CD4-positive, alpha-beta T cell (primary cell): ENCODE measurements at places on chromosomes 5 and 9.
A peak's percentile ranks its signal among the peaks of the same experiment; 100 is the strongest.

DNA sequence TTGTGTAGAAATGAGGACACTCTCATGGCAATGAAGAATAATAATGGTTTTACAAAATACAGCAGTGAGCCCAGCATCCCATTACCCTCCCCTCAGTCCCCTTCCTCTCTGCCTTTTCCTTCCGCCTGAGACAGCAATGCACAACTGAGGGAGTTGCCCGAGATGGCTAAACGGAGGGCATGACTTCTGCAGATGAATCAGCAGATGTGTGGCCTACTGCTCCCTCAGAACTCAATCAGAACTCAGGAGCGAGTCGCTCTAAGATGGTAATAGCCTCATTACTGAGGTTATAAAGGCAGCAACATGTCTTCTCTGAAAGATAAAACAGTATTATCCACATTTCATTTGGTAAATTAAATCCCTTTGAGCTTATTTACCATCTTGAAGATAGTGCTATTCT lies 326.6 kb downstream of the ENC1 start:
- DNase-seq, result no peak

GRCh38 chr5:143695244-143695864 lies 116.6 kb upstream of the HMHB1 start:
- no peak for DNase-seq

- no peak for DNase-seq
Observed at GRCh38 chr9:14488421-14489190, 174.7 kb upstream of the NFIB start.

- DNase-seq, result no peak
Observed at GRCh38 chr9:34332076-34332964, 3.0 kb downstream of the NUDT2 start.

GRCh38 chr5:137054335-137054734 lies 444.8 kb downstream of the SPOCK1 start:
- DNase-seq, result no peak

GRCh38 chr9:88992556-88992955 lies 1.3 kb downstream of the S1PR3 start:
- DNase-seq, result no peak

- DNase-seq, result no peak
Observed at GRCh38 chr5:90930756-90931431, 372.3 kb downstream of the ADGRV1 start.

DNA sequence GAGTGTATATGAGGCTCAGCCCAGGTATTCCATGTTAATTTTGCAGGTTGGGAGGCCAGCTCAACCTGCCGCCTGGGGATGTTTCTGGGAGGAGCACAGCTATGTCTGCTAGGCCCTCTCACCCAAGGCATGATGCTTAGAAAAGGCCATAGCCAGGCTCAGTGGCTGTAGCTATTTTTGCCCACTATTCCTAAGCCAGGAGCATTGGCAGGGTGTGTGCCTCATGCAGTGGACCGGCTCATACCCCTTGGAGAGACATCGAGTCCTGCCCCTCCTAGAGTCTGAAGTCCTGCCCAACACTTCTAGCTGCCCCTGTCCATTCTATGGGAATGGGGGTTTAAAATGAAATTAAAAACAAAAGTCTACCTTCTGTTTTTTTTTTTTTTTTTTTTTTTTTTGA lies 22.3 kb downstream of the ADCY2 start:
- no peak for DNase-seq

- DNase-seq, result no peak
Observed at GRCh38 chr5:11378461-11378860, 525.8 kb downstream of the CTNND2 start.

DNA sequence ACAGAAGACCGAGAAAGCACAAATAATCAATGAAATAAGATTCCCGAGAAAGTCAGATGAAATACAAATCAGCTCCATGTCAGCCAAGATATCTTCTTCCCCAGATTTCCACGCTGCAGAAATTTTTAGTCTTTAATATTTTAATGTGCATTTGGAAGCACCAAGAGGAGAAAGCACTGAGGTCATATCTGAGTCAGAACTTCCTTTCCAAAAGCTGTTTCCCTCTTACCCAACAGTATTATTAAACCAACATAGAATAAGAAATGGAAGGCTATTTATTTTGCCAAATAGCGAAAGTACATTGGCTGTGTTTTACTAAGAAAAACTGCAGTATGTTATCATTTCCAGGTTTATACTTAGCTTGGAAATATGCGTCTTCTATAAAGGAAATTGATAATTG lies 772.1 kb upstream of the CDH9 start:
- DNase-seq, result no peak

DNA sequence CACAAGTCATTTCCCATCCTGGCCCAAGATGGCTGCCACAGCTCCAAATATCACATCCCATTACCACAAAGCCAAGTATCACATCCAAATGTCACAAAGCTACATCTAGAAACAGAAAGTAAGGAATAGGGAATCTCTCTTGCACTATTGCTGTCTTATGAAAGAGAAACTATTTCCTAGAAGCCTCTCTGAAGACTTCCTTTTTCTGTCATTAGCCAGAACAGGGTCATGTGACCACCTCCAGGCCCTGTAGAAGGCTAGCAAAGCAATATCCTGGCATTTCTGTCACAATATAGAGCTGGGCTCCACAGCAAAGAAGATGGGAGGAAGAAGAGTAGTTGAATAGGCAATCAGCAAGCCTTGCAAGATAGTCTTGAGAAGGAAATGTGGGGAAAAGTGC lies 99.2 kb downstream of the SH3TC2 start:
- DNase-seq, result peak; percentile 24

DNA sequence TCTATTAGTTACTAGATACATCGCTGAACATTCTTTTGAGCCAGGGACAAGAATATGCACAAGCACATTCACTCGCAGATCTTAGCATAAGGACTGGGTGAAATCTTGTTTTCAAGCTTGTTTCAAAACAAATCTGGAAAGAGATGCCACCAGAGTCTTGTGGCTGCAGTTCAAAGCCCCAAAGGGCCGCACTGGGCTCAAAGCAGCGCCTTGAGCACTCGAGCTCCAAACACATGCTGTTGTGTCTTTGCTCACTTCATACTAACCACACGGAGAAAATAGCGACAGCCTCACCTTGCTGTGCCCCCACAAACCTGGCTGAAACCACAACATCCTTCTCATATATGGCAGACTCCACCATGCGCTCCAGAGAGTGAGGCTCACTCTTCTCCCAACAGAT lies 34.2 kb upstream of the IL7R start:
- peak; percentile 75 for DNase-seq

- no peak for DNase-seq
Observed at GRCh38 chr5:131749138-131749537, 47.7 kb downstream of the FNIP1 start.

- DNase-seq, result no peak
Observed at GRCh38 chr9:696332-697323, 144.9 kb upstream of the DMRT1 start.

GRCh38 chr5:178074266-178074952 lies 38.9 kb upstream of the N4BP3 start:
- no peak for DNase-seq

- no peak for DNase-seq
Observed at GRCh38 chr5:10620346-10620745, 56.5 kb downstream of the ANKRD33B start.

- DNase-seq, result no peak
Observed at GRCh38 chr9:137988701-137989100, 111.1 kb downstream of the CACNA1B start.

DNA sequence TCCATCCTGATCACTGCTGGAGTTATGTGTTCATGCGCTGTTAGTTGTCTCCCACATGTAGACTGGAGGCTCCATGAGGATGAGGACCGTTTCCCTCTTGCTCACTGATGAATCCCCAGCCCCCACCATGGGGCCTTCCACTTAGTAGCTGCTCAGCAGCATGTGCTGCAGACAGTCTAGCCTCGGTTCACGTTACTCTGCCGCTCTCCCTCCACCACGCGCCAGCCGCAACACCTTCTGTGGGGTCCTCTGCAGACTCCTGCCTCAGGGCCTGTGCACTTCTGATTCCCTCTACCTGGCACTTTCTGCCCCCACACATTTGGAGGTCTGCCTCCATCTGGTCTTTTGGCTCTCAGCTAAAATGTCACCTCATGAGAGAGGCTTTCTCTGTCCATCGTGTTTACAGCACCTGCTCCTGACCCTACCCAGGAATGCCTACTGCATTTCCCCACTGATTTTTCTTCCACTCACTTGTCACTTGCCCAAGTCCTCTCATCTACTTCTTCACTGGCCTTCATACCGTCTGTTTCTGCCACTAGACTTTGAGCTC lies 36.3 kb downstream of the STK10 start:
- DNase-seq, result no peak

- no peak for DNase-seq
Observed at GRCh38 chr5:10675177-10675700, 85.8 kb downstream of the DAP start.
